ENCODE measurements at places on chromosomes 16 and 17.

GRCh38 chr16:85347213-85347591, 234.9 kb upstream of the CIBAR2 start:
- no peak for DNase-seq

- DNase-seq = no peak
These were observed 23.4 kb upstream of the METRNL start for GRCh38 chr17:83055911-83056582.

- DNase-seq = peak; percentile 73
These were observed 20.1 kb downstream of the CD7 start for GRCh38 chr17:82297280-82297713.

GRCh38 chr17:40554646-40555295, 10.5 kb downstream of the CCR7 start:
- no peak for DNase-seq

GRCh38 chr16:49969091-49970030, 55.7 kb upstream of the CNEP1R1 start:
- no peak for DNase-seq

GRCh38 chr16:80680839-80681238, 123.6 kb downstream of the CDYL2 start:
- no peak for DNase-seq

DNA sequence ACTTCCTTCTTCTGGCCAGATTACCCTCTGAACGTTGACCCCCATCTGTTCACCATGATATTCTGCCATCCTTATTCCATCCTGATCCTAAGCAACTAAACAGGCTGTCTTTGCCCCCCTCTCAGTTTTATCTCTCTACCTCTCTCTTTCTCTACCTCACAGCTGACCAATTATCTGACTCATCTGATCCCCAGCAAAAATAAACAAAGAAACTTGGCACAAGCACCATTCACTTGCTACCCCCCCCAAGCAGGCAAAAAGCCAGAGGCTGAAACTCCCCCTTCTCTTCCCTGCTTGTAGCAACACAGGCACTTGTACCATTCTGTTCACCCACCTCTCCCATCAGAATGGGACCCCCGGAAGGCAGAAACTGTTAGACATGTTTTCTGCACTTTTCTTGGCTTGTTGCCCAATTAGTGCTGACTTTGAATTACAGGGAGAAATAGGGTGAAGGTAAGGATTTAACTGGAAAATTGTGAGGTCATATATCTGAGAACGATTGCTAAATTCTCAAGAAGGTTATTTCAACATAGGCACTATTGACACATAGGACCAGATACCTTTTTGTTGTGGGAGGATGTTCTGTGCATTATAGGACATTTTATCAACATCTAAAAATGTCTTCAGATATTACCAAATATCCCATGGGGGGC, 163.2 kb downstream of the TOX3 start:
- DNase-seq = no peak

DNA sequence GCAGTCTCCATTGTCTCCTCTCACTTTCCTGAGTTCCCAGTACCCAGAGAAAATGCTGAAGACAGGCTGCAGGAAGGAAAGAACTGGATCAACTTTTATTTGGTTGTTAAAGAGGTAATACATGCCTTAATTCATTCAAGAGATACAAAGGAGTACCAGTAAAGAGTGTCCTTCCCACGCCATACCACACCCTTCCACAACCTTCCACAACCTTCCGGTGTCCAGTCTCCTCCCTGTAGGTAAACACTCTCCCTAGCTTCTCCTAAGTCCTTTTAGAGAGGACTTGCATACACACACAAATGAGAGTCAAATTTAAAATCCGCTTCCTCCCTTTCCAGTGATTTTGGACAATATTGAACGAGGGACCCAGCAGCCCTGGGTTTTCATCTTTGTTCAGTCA, 2.8 kb upstream of the CA7 start:
- no peak for DNase-seq

- DNase-seq = no peak
These were observed 201.5 kb downstream of the IRF8 start for GRCh38 chr16:86100205-86101136.

DNA sequence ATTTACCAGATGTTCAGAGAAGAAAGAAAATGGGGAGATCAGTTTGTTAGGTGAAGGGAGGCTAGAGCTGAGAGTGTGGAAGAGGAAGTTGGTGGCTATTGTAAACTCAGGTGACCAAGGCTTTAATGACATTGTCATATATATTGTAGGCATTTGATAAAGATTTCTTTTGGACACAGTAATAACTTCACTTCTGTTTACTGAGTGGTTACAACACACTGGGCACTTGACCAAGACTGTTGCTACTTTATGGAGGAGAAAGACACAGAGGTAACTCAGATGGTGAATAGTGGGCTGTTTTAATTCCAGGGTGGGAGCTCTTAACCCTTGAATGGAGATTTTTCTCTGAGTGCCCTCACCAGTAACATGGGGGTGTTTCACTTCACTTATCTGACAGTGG, 46.0 kb downstream of the TNRC6A start:
- DNase-seq = no peak

- no peak for DNase-seq
These were observed 460.4 kb downstream of the SLC39A11 start for GRCh38 chr17:72631949-72632684.

DNA sequence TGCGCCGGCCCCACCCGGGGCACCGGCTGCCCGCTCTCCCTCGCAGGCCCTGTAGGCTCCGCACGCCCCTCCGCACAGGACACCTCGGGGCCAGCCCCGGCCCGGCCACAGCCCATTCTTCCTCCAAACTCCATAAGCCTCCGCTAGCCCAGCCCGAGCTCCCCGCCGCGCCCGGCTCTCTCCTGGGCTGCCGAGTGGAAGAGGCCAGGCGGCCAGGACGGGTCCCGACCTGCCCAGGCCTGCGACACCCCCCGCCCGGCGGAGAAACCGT, 397 bp downstream of the NCOR1 start:
- peak; percentile 22 for DNase-seq

DNA sequence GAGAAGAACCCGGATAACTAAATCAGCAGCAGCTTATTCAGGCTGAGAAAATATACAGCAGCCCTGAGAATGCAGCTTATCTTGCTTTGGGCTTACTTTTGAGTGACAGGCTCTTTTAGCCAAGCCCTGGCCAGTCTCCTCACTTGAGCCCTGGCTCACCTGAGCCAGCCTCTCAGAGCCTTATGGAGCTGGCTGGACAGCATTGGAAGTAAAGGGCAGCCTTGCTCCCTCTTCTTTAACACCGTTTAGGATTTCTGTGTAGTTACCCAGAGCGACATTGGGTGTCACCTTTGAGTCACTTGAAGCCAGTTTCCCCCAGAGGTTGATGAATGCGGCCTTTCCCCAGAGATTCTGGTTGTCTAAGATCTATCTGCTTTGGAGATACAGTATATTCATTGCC, 7.7 kb upstream of the NPIPB2 start:
- DNase-seq = no peak

DNA sequence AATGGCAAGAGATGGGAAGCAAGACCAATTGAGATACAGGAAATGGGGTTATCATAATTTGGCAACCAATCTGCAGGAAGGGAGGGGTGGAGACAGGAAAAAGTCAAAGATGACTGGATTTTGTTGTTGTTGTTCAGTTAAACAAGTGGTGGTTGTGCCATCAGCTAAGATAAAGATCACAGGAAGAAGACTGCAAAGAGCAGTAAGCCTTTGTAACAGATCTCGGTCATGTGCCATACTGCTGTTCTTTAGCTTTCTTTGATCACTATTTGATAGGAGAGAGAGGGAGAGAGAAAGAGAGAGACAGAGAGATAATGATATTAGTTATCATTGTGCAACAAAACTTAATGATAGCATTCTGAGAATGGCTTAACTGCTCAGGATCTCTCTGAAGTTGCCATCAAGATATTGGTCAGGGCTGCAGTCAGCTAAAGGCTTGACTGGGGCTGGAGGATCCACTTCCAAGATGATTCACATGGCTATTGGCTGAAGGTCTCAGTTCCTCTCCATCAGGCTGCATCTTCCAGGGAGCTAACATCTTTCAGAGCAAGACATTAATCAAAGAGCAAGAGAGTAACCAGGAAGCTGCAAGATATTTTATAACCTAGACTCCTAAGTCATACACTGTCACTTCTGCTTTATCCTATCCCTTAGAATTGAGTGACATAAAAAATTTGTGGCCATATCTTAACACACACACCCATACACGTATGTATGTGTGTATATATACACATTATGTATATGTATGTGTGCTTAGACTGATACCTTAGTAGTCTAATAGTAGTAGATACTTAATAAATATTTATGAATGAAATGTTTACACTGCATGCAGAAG, 405.0 kb downstream of the SHISA9 start:
- no peak for DNase-seq

Measured in stimulated activated CD8-positive, alpha-beta memory T cell treated with anti-CD3 and anti-CD28 coated beads, Interleukin-15, amount 100 ng/mL, for 4 hours (primary cell).